ENCODE measurements at places on chromosomes 2 and 18.

- DNase-seq = peak; percentile 6
These were observed 105.0 kb upstream of the MAP3K20 start for GRCh38 chr2:172970660-172971059.

- DNase-seq = no peak
These were observed 659 bp downstream of the CHMP1B start for GRCh38 chr18:11851806-11852337.

- no peak for DNase-seq
These were observed 43.6 kb downstream of the ERBB4 start for GRCh38 chr2:212495046-212495445.

DNA sequence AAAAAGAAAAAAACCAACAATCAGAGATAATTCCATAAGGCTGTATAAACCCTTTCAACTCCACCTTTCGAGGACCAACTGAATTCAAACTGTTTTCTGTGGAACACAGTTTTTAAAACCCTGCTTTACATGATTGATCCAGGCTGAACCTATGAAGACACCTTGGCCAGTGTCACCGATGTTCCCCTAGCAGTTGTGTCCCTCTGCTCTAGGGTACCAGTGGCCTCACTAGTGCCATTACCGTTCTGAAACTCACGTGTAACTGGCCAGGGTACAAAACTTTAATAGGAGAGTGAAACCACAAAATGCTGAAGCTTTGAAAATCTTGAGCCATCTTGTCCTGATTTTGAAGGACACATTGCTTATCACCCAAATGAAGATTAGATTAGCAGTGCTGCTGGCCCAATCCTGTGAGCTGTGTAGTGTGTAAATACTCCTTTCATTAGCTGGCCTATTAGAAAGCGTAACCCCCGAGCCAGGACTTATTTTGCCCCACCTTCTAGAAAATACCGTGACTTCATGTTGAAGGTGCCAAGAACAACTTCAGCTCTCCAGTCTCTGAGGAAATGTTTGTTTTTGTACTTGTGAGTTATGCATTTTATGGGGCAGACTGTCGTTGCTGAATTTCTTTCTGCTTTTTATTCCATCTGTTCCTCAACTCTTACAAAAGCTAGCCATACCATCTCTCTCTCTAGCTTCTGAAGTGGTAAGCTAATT, 147.8 kb upstream of the MAP3K20 start:
- DNase-seq = no peak

DNA sequence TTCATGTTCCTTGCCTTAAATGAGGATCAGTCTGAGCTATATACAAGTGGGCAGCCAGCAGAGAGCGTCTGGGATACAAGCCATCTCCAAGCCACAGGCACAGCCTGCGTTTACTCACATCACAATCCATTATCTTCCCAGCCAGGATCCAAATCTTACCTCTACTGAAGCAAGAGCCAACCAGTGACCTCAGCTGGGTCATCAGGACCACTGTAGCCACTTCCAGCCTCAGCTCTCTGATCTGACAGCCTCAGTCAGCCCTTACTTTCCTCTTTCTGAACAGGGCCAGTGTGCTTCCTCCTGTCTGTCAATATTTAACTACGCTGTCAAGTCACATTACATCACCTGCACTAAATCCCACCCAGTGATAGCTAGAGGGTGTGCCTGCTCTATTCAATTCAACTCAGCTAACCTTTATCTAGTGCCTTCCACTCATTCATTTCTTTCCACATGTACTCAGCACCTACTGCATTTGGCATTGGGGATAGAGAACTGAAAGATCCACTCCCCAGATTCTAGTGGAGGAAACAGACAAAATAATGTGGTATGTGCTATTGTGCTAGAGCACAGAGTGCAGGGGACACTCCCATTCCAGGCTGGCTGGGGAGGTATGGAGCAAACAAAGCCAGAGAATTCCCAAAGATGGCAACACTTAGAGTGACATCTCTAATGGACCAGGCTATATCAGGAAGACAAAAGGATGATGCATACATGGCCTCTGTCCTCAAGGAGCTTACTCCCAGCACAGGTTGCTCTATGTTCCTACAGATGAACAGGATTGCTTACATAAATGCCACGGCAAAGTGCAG, 146.5 kb downstream of the NCKAP5 start:
- no peak for DNase-seq

DNA sequence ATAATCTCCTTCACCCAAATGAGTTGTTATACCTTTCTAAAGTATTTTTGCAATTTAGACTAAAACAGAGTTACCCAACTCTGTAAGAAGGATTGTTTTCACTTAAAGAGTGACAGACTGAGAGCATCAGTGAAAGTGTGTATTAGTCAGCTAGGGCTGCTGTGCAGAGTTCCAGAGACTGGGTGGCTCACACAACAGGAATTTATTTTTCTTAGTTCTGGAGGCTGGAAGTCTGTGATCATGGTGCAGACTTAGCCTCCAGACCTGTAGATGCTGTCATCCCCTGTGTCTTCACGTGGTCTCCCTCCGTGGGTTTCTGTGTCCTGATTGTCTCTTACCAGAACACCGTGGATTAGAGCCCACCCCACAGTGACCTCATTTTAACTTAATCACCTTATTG, 40.0 kb downstream of the BCL2L11 start:
- DNase-seq = no peak

- no peak for DNase-seq
These were observed 104.3 kb downstream of the METTL4 start for GRCh38 chr18:2466978-2467377.

DNA sequence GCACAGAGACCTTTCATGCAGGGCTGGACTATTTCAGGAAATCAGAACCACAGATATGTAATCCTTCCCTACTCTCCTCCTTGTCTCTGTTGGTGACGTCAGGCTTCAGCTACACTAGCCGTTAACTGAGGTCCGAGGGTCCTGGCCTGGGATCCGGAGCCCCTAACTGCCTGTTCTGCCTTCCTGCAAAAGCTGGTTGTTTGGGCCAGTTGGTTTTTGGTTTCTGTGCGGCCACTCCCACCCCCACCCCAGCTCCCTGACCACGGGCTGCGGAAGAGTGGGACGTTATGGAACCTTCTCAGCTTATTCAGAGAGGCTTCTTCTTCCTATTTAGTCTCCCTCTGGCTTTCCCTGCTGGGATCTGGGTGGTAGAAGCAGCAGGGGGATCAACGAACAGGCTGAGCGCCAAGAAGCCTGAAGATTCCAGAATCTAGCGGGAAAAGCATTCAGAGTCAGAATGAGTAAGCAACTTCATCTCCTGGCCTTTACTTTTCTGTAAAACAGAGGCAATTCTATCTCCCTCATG, 49.3 kb upstream of the ROCK2 start:
- no peak for DNase-seq

DNA sequence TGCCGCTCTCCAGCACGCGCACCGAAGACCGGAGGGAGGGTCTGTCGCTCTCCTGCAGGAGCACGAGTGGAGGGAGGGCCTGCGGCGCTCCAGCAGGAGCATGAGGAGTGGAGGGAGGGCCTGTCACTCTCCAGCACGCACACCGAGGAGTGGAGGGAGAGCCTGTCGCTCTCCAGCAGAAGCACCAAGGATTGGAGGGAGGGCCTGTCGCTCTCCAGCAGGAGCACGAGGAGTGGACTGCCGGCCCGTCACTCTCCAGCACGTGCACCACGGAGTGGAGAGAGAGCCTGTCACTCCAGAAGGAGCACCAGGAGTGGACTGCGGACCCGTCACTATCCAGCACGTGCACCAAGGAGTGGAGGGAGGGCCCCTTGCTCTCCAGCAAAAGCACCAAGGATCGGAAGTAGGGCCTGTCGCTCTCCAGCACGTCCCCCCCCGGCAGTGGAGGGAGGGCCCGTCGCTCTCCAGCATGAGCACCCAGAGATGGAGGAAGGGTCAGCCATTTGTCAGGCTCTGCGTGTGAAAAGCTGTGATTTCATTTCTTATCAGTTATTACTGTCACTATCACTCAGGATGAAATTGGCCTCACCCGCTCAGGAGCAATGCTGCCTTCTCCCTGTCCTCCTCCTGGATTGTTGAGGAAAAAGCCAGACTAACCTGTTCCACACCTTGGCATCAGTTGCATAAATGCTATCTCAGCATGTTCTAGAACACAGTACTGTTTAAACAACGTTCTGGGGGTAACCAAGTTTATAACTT, 35.9 kb downstream of the ADI1 start:
- no peak for DNase-seq

GRCh38 chr2:207480521-207481040, 49.2 kb upstream of the CREB1 start:
- no peak for DNase-seq

DNA sequence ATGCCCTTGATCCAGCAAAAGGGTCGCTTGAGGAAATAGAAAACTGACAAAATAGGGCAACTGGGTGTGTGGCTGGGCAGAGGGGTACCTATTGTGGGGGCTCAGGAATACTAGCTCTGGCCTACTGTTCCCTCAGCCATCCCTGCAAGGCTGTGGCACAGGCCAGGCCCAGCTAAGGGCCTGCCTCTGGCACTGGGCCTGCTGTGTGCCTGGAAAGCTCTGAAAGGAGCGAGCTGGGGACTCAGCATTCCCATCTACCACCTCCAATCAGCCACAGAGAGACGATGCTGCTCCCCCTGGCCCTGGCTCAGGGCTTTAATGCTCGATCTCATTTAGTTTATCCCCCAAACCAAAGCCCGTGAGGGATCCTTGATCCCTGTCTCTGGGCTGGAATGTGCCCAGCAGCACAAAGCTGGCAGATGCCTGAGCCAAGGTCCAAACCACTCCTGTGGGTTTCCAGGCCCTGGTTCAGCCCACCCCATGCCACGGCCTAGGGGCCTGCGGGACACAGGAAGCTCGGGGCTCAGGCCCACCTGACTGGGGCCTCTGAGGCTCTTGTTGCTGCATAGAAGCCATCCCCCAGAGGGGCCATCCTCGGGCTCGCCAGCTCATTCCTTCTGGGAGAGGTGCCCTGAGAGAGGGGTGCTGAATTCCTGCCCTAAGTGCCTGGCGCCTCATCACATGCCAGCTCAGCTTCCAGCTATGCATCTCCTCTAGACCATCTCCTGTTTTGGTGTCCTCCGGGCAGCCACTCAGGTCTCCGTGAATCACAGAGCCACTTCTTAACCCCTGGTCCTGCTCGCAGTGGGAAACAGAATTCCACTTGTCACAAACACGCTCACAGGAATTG, 43.0 kb upstream of the KCNF1 start:
- no peak for DNase-seq

DNA sequence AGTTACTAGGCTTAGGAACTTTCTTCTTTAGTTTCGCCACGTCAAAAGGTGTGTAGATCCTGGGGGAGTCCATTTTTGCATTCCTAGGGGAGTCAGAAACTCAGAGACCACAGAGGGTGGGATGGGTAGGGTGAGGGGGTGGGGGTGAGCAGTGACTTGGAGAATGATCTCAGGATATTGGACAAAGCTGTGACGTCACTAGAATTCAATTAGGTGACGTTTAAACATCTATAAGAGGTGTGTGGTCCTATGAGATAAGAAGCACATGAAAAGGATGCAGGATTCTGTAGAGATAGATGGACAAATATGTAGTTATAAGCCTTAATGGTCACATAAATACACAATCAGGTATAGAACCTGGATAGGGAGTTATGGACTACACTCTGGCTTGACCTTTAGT, 21.5 kb downstream of the SLC4A3 start:
- DNase-seq = no peak

DNA sequence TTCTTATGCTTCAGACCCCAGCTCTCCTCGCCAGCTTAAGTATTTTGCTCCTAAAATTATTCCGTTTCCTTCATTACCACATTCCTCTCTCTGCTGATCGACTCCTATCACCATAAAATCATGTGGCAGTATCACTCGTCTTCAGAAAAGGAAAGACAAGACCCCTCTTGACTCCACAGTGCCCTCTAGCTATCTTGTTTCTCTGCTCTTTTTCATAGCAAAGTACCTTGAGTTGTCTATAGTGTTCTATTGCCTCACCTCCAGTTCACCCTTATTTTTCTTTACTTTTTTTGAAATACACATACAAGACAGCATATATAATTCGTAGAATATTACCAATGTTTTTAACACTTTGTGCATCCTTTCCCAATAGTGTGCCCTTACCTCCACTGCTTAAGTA, 273.2 kb upstream of the SIX3 start:
- DNase-seq = no peak

DNA sequence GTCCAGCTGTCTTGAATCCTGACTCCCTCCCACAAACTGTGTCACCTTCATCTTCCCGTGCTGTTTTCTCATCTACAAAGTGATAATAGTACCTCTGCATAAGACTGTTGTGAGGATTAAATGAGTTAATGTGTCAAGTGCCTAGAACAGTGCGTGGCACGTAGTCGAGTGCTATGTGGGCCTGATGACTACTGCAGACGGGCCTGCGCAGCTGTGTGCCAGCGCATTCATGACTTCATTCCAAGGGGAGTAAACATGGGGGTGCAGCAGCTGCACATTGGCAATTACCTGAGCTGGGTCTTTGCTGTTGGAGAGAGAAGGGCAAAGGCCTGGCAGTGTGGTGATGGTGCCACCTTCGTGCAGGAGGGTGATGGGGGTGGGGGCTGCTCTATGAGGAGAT, 5.0 kb downstream of the TEX44 start:
- DNase-seq = no peak

DNA sequence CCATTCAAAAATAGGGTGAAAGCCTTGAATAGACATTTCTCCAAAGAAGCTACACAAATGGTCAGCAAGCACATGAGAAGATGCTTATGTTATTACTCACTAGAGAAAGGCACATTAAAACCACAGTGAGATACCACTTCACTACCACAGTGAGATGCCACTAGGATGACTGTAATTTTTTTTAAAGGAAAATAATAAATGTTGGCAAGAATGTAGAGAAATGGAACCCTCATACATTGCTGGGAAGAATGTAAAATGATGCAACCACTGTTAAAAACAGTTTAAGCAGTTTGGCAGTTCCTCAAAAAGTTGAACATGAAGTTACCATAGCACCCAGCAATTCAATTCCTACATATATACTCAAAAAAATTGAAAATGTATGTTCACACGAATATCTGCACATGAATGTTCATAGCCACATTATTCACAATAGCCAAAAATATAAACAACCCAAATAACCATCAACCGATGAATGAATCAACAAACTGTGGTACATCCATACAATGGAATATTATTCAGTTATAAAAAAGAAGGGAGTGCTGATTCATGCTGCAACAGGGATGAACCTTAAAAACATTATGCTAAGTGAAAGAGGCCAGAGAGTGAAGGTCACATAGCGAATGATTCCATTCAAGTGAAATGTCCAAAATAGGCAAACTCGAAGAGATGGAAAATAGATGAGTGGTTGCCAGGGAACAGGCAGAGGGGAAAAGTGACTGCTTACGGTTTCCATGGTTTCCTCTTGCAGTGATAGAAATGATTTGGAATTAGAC, 156.2 kb upstream of the NDUFV2 start:
- DNase-seq = no peak

GRCh38 chr18:59633317-59633716, 63.9 kb downstream of the CCBE1 start:
- DNase-seq = no peak

DNA sequence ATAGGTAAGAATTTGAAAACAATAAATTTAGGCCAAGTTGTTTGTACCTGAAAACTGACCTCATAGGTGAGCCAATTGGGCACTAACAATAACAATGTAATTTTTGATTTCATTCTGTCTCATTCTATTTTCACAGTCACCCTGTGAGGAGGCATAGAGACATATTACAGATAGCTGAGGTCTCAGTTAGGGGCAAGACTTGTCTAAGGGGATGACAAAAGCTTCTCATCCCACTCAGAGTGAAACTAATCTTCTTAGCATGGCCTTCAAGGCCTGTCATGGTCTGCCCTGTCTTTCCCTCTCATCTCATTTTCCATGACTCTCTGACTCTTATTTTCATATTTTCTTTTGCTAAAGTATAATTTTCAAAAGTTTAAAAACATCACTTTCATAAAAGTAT, 562.0 kb upstream of the TNP1 start:
- no peak for DNase-seq

GRCh38 chr2:63046552-63046951, 4.1 kb upstream of the OTX1 start:
- no peak for DNase-seq

Measured in stimulated activated CD4-positive, alpha-beta T cell treated with anti-CD3 and anti-CD28 coated beads, Interleukin-12 subunit alpha, Interleukin-12 subunit beta, amount 100 ng/mL, for 24 hours (primary cell).